ENCODE measurements at places on chromosomes 4 and X.

DNA sequence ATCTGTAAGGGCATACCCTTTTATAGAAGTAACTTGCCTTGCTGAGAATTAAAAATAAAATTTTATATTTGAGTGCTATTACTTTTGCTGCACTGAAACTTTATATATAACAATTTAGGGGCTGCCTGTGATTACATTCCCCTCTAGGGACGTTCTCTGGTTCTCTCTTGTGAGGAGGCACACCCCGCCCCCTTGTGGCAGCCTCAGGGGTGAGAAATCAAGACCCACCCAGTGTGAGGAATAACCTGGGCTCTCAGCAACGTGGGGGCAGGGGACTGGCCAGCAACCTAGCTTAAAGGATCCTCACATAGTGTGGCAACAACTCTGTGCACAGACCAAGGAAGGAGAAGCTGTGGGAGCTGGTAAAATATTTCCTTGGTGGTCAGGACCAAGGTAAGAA, 43.7 kb downstream of the MAGEA9 start:
- no peak for DNase-seq

GRCh38 chr4:14196131-14196530, 568.6 kb upstream of the BOD1L1 start:
- DNase-seq, result no peak

DNA sequence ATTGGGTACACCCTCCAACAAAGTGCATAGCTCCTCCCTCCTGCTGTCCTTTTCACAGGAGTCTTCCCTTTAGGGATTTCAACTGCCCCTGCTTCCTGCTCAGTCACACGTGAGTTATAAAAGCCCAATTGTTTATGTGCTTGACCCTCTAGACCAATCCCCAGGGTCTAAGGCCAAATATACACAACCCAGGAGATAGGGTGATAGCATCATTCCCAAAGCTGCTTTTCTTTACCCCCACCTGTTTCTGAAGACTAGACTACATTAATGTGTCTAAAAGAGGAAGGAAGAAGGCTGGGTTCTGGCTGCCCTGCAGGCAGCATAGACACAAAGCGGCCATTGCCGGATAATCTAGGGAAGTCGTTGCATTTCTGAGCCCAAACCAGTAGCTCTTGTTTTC, 526.7 kb upstream of the FRG1 start:
- no peak for DNase-seq

DNA sequence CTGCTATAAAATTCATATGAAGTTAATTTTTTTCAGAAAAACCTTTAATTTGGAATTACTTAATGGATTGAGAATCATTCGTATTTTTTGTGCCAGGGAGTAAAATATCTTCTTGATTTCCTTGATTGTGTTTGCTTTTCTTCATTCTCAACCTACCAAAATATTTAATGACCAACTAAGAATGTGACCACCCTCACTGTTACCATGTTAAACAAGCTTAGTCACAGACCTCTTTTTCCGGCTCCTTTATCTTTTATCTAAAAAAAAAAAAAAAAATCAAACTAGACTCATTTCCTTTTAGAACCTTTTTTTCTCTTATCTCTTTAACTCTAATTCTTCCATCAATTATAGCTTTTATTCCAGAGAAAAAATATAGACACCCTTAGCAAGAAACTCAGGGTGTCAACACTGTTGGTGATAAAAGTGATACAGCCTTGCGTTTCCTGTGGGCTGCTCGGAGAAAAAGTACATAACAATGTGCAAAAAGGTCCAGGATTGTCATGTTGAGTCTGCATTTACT, 20.6 kb upstream of the HPGDS start:
- DNase-seq, result no peak

DNA sequence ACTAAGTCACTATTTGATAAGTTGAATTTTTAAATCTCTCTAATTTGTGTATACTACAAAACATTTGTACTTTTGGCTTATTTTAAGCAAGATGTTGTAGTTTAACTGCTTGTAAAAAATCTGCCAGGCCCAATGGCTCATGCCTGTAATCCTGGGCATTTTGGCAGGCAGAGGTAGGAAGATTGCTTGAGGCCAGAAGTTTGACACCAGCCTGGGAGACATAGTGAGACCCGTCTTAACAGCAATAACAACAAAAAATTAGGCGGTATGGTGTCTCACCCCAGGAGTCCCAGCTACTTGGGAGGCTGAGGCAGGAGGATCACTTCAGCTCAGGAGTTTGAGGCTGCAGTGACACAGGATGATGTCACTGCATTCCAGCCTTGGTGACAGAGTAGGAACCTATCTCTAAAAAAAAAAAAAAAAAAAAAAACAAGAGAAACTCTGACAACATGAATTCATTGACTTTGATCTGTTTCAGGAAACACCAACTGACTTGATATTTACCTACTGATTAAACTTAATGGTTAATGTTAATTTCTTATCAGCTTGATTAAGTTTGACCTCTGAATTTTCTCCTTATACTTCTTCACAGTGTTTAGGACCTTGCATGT, 8.9 kb downstream of the FHIP1A start:
- DNase-seq, result no peak

DNA sequence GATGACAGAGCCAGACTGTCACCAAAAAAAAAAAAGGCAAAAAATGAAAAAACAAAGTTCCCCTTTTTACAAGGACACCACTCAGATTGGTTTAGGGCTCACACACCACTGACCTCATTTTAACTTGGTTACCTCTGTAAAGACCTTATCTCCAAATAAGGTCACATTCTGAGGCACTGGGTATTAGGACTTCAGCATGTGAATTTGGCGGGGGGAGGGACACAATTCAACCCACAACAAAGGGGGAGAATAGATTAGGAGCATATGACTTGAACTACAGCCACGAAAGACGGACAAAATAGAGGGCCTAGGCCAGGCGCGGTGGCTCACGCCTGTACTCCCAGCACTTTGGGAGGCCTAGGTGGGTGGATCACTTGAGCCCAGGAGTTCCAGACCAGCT, 31.0 kb upstream of the ARAF start:
- DNase-seq, result no peak

GRCh38 chr4:139044291-139044690, 28.7 kb downstream of the NOCT start:
- no peak for DNase-seq

DNA sequence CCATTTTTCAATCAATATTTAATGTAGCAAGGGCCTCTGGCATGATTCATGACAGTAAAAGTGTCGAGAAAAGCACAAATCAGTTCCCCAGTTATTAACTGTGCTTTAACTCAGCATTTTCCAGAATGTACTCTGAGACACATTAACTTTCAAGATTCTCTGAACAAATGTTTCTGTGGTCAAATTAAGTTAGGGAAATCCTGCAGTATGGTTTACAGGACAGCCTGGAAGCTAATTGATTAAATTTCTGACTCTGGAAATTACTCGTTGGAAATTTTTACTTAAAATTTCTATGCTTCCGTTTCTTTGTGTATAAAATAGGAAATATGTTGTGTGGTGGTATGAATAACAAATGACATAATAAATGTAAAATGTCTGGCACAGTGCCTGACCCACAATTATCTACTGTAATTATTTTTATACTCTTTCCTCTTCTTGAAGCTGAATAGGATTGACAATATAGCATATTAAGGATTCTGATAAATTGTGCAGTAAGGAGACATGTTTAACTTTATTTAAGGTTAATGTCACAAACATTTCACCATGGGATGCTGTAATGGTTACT, 33.7 kb downstream of the STK32B start:
- DNase-seq, result no peak

DNA sequence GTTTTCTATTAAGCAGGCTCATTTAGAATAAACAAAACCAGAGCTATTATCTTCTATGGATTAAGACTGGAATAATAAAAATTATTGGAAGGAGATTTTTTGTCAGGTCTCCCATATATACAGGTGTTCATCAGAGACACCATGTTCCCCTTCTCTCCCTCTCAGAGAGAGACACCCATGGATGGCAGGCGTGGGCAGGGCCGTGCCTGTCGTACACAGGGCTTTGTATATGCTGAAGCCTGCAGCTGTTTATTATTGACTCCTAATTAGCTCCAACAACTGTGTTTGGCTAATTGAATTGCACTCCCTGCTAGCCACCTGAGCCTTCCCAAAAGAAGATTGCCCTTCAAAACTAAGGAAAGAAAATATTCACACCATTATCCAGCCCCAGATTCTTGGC, 81.6 kb downstream of the GK start:
- DNase-seq, result no peak

- no peak for DNase-seq
Measured at GRCh38 chr4:177105536-177105935, 204.1 kb upstream of the NEIL3 start.

- no peak for DNase-seq
Measured at GRCh38 chr4:25838526-25838925, 24.3 kb downstream of the SEL1L3 start.

DNA sequence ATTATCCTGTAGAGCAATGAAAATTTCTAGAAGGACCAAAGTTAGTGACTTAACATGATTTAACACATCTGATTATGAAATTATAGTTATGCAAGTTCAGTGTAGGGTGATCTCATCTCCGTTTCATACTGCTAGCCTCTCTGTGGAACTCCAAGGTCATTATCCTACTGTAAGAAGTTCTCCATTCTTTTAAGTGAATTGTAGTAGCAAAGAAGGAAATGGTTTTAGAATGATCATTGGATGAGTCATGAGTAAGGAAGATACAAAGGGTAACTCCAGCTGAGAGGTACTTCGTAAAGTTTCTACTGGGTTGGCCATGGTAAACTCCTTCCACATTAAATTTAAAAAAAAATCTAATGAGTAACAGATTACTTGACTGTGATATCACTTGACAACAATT, 215.0 kb upstream of the GIMD1 start:
- no peak for DNase-seq

DNA sequence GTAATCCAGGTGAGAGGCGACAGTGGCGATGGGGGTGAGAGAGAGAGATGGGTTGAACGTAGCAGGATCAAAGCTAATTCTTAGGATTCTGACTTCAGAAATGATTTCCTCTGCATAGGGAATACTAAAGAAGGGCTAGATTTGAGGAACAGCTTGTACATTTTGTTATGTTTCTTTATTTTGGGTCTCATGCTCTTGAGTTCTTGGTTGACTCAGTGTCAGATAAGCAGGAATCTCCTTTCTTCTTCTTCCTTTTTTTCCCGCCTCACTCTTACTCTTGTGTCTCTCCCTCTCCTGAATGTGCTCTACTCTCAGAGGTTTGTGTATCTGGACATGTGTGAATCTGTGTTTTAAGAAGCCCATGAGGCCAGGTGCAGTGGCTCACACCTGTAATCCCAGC, 36.4 kb downstream of the FAM193A start:
- no peak for DNase-seq
